Hepatocyte (in vitro differentiated cells): ENCODE measurements at places on chromosomes 7 and 10.

DNA sequence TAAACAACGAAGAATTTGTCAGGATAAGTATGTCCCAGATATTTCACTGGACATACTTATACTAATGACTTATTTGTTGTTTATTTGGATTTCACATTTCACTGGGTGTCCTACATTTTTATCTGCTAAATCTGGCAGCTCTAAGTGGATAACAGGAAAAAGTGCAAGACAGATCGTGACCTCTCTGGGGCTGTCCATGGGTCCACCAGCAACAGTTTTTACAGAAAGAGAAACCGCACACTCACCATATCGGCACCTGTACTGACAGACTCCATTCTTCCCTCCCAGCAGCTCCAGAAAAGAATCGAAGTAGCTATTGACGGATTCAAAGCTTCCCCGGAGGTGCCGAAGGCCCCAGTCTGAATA is 393 bp downstream of the PLA2G12B start:
- DNase-seq, result no peak

DNA sequence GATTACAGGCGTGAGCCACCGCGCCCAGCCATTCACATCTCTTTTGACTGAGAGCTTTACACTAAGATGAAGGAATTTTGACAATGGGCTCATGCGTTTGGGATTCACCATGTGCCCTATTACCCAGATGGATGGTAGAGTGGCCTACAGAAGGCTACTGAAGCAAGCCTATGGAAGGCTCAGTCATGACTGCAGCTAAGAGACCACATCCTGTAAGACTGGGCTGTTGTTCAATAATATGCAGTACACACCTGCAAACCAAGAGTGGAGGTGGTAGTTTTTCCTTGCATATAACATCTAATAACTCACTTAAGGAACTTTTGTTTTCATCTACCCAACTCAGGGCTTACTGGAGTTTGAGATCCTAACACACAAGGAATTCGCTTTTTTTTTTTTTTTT is 6.1 kb upstream of the WIPI2 start:
- DNase-seq, result no peak

DNA sequence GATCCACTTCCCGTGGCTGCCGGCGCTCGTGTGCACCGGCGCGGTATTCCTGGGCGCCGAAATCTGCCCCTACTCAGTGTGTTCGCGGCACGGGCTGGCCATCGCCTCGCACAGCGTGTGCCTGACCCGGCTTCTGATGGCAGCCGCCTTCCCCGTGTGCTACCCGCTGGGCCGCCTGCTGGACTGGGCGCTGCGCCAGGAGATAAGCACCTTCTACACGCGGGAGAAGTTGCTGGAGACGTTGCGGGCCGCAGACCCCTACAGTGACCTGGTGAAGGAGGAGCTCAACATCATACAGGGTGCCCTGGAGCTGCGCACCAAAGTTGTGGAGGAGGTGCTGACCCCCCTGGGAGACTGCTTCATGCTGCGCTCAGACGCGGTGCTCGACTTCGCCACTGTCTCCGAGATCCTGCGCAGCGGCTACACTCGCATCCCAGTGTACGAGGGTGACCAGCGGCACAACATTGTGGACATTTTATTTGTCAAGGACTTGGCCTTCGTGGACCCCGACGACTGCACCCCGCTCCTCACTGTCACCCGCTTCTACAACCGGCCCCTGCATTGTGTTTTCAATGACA is 1.3 kb downstream of the CNNM1 start:
- peak; percentile 27 for DNase-seq

- DNase-seq, result no peak
Measured at GRCh38 chr10:74096777-74097176, 53.9 kb downstream of the AP3M1 start.

DNA sequence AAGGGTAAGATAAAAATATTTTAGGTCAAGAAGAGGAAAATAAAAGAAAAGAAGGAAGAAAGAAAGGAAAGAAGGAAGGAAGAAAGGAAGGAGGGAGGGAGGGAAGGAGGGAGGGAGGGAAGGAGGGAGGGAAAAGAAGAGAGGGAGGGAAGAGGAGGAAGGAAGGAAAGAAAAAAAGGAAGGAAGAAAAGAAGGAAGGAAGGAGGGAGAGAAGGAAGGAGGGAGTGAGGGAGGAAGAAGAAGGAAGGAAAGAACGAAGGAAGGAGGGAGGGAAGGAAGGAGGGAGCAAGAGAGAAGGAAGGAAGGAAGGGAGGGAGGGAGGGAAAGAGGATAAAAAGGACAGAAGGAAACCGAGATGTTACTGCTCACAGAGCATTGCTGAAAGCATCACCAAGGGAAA is 209.5 kb upstream of the PITRM1 start:
- DNase-seq, result no peak

DNA sequence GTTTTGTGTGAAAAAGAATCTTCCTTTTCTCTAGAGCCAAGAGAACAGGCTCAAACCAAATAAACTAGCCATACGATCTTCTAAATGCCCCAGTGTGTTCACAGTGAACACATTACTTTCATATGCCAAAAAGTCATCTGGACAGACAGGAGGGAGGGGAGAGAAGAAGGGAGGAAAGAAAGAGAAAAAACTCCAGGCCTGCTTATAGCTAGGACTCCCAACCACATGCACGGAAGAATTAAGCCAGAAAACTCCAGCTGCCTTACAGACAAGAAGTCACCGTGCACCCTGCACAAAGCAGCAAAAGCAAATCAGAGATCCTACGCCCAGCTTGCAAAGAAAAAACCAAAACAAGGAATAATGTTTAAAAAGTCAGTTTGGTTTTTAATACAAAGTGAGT is 34.3 kb downstream of the SNX8 start:
- no peak for DNase-seq

- DNase-seq, result no peak
Measured at GRCh38 chr7:130309986-130310385, 17.0 kb downstream of the CPA4 start.

DNA sequence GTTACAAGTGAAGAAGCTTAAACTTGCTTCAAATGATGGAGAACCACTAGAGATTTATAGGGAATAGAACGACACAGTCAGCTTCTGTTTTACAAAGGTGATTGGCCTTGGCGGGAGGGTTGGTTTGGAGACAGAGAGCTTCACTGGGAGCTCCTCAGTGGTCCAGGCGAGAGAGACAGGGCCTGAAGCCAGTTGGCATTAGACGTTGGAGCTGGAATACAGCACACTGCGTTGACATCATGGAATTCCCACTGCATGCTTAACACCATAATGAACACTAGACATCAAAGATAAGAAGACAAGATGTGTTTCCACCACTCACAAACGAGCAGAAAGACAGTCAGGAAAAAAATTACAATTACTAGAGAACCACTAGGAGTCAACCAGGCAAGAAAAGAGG is 67.8 kb downstream of the TBXAS1 start:
- DNase-seq, result no peak

- DNase-seq, result peak; percentile 39
Measured at GRCh38 chr10:10605551-10606081, 412.1 kb upstream of the CELF2 start.

- DNase-seq, result no peak
Measured at GRCh38 chr7:90459888-90460287, 9.6 kb upstream of the PTTG1IP2 start.

DNA sequence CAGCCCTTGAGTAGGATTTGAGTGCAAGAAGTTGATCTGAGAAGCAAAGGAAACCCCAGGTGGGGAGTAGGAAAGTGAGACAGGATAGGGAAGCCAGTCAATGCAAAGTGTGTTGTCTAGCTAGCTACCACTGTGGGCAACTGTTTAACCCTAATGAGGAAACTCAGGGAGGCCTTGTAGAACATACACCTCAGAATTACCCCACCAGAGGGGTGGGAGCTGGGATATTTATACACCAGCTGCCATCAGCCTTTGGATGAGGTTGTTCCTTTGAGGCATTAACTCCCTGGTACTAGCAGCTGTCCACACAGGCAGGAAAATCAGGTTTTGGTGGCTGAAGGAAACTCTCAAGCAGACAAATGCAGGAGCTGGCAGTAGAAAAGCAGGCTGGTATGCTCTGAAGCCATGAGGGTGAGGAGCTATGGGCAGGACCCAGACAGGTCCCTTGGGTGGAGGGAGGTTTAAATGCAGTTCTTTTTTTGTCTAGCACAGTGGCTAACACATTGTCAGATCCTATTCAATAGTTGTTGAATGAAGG is 60.1 kb upstream of the ARID5B start:
- DNase-seq, result no peak

- peak; percentile 45 for DNase-seq
Measured at GRCh38 chr10:106571192-106571946, 593.1 kb downstream of the SORCS1 start.

DNA sequence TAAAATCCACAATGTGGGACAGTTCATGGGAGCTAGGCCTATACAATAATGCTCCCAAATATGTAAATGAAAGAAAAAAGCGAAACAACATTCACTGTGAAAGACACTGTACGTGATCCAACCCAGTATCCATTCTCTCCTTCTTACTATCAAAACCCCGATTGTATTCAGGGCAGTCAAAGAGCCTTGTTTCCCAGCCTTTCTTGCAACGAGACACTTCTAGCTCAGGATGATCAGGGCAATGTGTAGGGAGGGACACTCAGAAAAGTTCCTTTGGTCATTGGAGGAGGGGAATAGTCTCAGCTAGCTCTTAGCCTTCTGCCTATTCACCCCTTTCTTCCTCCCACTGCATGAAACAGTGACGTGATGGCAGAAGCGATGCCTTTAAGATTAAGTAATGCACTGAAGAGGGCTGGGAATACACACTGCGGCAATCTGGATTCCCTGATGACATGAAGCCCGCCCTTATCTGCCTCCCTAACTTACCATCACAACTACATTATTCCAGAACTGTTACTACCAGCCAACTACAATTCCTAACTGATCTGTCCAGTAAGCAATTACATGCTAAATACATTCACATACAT is 27.3 kb downstream of the UBE2H start:
- DNase-seq, result no peak

GRCh38 chr10:110609605-110610004 is 34.5 kb upstream of the RBM20 start:
- no peak for DNase-seq

DNA sequence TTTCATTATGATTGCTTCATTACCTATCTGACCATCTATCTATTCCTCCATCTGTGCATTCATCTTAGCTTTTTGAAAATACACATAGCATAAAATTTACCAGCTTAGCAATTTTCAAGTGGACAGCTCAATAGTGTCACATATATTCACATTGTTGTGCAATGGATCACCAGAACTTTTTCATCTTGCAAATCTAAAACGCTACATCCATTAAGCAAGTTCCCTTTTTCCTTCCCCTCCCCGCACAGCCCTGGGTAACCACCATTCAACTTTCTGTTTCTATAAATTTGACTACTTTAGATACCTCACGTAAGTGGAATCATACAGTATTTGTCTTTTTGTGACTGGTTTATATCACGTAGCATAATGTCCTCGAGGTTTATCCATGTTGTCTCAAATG is 78.0 kb upstream of the ADRB1 start:
- no peak for DNase-seq

- DNase-seq, result no peak
Measured at GRCh38 chr10:89653410-89653869, 8.4 kb upstream of the PANK1 start.

DNA sequence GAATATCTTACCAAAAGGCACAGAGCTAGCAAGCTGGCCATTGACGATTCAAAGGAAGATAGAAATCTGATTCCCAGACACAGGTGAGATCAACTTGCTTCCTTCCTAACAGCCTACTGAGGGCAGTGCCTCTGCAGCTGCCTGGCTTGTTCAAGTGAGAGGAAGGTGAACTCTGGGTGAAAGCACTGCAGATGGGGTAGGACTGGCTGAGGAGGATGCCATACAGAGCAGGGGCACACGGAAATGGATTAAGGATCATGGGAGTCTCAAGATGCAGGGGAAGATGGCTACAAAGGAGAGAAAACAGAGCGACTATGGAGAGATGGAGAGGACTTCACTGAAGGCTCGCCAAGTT is 34.4 kb upstream of the GPAM start:
- no peak for DNase-seq

DNA sequence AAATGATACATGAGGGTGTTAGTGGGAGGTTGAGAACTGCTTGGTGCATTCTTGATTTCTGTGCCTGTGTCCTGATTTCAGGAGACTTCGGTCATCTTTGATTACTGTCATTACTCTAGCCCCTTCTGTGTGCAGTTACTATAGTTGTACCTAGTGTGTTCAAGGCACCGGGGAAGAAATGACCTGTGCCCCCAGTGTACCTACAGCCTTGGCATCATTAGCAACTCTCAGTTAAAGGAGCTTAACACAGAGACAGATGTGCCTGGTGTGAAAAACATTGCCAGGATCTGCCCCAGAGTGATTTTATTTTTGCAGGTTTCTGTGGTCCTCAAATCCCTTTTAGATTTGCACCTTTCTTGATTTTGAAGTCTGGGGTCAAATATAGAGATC is 62.2 kb downstream of the ARID5B start:
- DNase-seq, result no peak

DNA sequence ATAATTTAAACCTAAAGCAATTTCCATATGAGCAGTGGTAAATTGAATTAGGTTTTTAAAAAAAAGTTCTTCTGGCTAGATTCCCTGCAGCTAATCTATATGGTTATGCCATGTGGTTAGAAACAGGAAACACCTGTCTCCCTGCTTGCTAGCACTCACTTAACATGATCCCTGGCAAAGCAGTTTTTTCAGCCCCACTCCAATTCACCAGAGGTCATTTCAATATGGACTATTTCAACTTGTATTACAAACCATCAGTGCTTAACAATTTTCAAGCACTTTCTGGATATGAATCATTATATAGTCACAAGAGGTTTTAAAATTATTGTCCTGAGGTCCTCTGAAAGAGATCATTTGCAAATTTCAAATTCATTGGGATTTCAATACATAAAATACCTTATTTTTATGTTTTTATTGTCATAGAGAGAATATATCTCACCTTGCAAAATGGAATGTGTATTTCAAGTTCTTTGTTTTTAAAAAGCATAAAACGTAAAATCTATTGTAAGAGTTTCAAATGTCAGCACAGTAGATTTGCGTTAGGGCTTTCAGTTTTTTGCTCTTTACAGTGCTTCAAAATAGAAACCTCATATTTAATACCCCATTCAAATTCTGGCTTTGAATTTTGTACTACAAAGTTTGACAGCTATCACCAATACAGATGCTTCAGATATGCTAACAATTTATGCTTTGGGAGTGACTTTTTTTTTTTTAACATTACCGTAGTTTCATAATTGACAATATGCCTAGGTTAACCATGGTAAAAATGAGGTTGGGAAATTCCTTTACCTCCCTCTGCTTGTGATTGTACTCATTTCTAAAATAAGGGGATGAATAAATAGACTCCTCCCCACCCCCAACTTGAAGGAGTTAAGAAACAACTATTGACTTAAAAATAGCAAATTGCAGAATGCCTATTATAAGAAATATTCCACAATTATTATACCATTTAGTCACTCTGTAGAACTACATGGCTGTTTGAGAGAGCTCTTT is 117.5 kb upstream of the HGF start:
- no peak for DNase-seq

GRCh38 chr10:23294638-23295247 is 49.9 kb downstream of the C10orf67 start:
- DNase-seq, result no peak

- no peak for DNase-seq
Measured at GRCh38 chr7:37070031-37070430, 345.7 kb upstream of the AOAH start.
